ENCODE measurements at places on chromosomes 6 and 20.

GRCh38 chr6:78810698-78811097 is 56.7 kb upstream of the IRAK1BP1 start:
- no peak for DNase-seq

DNA sequence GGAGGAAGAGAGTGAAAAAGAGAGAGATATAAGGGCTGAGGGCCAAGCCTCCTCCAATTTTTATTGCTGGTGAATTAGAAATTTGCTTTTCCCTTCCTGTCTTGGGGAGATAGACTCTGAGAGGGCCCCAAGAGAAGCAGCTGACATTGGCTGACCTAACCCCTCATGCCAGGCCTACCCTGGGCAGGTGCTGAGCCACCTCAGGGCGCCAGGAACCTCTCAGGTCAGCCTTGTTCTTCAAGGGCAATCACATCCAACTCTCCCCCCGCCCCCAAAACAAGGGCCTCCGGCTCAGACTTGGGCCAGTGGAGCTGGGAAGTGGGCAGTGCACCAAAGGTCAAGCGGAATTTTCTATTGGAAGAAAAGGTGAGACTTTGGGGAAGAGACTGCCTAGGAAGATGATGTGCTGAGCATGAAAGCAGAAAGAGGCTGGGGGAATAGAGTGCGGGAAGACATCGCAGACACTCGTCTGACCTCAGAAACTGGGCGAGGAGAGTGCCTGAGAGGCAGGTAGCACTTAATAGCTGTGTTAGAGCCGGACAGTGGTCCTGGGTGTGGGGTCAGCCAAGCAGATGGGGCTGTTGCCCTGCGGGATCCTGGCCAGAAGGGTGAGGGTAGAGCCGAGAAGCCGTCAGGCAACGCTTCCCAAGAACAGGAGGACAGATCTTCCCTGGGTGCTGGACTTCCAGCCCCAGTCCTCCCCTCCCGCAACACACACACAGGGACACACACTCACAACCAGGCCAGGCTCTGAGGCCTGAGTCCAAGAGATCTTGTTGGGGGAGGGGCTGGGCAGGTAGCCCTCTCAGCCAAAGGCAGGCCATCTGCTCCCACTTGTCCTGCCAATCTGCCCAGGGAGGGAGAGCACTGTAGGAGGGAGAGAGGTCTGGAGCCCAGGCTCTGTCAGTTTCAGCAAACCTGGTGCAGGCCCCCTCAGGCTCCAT is 3.7 kb upstream of the FASTKD5 start:
- no peak for DNase-seq

DNA sequence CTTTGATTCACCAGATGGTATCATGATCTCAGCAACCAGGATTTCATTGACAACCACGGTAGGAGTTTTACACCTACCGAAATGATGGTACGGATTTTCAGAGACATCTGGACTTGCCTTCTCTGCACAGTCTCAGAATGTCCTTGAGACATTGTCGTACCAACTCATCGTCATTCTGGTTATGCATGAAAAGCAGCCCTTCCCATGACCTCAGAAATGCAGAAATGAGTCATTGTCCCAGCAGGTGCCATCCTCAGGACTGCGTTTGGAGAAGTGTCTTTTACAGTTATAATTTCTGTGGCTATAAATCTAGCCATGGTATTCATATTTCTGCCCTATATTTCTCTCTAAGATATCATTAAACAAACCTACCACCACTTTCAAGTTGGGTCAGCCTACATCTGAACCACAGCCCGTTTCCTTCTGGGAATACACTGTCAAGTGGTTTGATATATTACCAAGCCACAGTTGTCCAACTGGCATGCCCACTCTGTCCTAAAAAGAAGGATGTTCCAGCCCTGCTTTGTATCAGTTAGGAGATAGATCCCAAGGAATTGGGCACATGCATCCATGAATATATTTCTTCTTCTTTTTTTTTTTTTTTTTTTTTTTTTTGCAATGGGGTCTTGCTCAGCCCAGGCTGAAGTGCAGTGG is 7.5 kb upstream of the BFSP1 start:
- no peak for DNase-seq

DNA sequence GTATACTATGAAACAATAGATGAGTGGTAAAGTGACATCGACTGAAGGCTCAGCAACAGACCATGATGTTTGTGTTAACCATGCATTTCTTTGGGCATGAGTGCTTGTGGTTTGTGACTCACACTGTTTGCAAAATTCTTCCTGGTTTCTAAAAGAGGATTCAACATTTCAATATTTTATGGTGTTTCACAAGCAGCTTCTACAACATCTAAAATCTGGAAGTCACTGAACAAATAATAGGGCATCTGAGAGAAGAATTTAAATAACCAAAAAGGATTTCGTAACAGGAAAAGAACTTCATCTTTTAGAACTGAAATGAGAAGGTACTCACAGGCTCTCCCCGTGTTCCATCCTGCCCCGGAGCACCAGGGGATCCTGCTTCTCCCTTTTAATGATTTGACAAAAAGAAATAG is 146.2 kb downstream of the COL21A1 start:
- no peak for DNase-seq

- no peak for DNase-seq
These were observed 37.9 kb upstream of the RNF217 start for GRCh38 chr6:124924333-124924759.

- no peak for DNase-seq
These were observed 268.5 kb upstream of the MARCKS start for GRCh38 chr6:113588646-113589045.

DNA sequence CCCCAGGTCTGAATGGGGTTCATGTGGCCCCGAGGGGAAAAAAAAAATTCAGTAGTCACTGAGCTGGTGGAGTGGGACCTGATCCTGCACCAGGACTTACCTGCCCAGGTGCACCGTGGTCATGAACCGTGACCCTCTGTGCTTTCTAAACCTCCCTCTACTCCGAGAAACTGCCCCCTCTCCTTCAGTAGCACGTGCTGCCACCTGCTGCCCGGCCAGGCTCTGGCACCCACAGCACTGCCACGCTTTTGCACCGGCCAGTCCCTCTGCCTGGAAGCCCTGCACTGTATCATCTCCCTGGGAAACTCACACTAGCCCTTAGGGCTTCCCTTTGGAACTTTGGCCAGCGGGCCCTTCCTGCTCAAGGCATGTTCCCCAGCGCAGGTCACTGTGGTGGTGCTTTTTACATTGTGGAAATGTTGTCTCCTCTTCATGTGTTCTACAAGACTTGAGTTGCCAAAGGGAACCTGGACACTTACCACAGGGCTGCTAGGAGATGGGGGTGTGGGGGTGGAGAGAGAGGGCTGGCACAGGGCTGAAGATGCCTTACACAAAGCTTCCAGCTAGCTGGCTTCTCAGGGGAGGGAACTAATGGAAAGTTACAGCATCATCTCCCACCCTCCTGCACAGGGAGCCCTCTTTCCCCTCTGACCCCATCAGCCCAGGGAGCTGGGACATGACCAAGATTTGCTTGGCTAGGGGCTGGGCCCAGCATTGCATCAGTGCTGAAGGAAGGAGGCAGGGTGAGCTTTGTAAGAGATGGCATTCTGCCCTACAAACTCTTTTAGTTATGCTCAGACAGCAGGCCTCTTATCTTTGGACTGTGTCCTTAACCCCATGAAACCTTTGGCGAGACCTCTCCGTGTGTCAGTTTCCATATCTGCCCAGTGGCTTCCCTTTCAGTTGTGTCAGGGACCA is 2.5 kb upstream of the PTPRT start:
- DNase-seq: no peak

DNA sequence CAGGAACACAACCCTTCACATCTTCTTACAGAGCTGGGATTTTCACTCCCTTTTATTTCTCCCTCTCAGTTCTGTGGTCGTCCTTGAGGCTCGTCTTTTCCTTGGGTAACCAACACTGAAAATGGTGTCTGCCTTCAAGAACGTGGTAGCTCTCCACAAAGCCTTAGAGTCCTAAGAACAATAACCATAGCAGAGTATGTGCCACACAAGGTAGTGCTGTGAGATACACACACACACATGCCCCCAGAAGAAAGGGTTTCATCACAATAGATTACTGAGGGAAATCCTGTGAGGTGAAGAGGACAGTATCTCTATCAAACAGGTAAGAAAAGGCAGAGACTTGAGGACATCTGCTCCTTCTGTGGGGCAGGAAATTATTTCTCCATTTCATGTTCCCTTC is 104.8 kb upstream of the HDAC2 start:
- DNase-seq: no peak

- DNase-seq: peak; percentile 47
These were observed 48.9 kb downstream of the DUSP22 start for GRCh38 chr6:340991-341827.

- DNase-seq: no peak
These were observed 110.5 kb upstream of the MTHFD1L start for GRCh38 chr6:150755042-150755441.

GRCh38 chr20:64079273-64080012 is at the start of gene RGS19:
RGS19 (minus strand) TSS chr20:64079518; CDS start chr20:64076886, 2,632 bp downstream.
- no peak for DNase-seq

GRCh38 chr6:158752613-158753012 is 66.6 kb downstream of the EZR start:
- DNase-seq: no peak

- DNase-seq: no peak
These were observed 20.9 kb downstream of the TPX2 start for GRCh38 chr20:31759836-31760518.

DNA sequence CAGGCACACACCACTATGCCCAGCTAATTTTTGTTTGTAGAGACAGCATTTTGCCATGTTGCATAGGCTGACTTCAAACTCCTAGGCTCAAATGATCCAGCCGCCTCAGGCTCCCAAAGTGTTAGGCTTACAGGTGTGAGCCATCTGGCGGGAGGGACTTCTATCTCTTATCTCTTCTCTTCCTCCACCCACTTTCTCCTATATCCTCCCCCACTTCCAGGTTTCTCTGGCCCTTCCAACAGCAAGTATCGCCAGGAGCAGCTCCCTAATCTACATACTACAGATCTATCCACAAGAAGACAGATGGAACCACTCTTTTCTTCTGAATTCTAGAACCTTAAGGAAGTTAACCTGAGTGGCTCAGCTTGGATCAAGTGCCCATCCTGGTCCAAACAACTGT is 5.1 kb upstream of the TOP1 start:
- no peak for DNase-seq

DNA sequence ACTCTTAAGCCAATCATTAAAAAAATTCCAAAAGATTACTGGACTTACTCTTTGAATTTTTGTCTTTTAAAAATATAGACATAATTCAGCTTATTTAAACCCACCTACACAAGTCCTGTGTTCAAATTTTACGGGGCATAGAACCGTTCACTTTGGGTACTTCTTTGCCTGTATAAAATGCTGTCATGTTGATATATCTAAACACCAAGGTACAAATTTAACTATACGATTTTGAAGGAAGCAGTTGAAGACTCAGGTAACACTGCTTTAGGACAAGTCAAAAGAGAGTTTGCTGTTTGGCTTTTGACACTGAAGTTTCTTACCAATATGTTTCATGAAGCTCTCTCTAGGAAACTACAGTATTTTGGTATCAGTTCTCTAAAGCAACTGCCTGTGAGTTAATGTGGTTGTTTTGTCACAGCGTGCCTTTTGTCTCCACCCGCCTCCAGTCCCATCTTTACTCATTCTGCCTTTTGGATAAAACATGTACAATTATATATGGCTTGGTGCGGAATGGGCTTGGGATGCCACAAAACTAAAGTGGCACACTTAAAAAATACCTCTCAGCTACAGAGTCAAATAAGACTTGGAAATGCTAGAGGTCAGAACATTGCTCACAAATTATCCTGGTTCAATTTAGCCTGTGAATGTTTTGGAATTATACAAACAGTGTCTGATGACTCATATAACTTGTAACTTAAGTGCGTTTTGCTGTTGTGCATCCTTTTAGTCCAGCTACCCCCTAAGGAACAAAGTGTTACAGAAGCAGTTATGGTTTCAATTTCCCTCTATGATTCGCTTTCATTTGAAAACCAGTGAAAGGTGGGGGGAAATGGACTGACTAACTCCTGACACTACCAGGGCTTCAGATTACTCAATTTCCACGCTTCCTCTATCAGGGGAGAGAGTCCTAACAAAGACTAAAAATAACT is 38.7 kb downstream of the RGS17 start:
- DNase-seq: no peak

DNA sequence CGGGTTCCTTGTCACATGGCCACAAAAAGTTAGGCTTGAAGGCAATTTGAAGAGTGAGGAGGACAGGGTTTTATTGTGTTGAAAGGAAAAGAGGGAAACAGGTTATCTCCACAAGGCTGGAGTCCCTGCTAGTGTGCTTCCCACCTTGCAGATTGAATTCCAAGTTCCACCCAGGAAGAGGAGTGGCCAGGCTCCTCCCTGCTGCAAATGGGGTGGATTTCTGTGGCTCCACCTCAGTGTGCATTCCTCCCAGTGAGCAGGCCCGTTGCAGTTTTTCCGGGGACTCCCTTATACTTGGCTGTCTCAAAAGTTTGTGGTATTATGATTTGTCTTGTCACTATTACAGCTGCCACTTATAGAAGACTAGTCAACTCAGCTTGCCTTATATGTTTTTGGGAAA is 281.8 kb upstream of the PLCB4 start:
- DNase-seq: no peak

GRCh38 chr6:11495565-11496145 is 41.9 kb upstream of the TMEM170B start:
- no peak for DNase-seq

DNA sequence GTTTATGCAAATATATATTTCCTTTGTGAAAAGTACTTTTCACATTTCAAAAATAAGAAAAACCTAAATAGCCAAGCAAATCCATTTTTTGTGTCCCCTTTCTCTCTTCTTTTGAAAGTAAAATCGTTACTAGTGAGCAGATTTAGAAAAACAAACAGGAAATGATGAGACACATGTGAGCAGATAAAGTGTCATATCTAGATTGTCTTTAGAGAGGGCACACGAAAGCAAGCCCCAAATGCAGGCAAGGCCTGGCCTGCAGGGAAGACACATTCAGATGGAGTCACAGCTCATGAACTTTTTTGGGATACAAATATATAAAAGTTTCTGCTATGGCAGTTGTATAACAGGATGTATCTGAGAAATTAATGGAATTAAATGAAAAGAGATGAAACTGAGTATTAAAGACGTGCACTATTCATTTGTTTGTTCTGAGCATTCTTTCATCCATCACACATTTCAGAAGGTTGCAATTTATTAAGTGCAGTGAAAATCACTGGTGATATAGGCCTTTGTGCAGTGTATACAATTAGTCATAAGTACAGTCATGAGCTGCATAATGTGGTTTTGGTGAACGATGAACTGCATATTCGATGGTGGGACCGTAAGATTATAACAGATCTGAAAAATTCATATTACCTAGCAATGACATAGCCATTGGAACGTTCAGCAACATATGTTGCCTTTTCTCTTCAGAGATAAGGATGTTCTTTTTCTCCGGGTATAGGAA is 101.4 kb downstream of the PACRG start:
- no peak for DNase-seq

DNA sequence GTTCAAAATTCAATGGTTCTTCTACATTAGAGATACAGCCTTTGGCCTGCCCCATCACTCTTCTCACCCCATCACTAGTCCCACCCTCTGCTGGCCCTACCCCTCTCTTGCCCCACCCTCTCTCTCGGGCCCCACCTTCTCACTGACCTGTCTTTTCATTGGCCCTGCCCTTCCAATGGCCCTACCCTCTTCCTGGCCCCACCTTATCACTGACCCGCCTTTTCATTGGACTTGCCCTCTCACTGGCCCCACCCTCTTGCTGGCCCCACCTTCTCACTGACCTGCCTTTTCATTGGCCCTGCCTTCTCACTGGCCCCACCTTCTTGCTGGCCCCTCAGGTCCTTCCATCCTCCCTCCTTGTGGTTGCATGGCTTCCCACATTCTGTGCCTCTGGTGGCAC is 107.2 kb upstream of the PLEKHG1 start:
- DNase-seq: peak; percentile 13

- peak; percentile 21 for DNase-seq
These were observed 542 bp downstream of the TUBE1 start for GRCh38 chr6:112086744-112087135.

All from hematopoietic multipotent progenitor cell treated with erythropoietin and hydrocortisone succinate and interleukin-3 and kit ligand, for 15 days (in vitro differentiated cells).